ENCODE measurements at places on chromosomes 3 and 15. TPM values are rescaled to one million over a fixed set of nuclear protein-coding genes. Genes with fewer than 3 reads are reported as not detected.

Gene FEZF2
- total RNA-seq: not detected

Gene CGNL1
- total RNA-seq: 12.6 TPM

Gene KBTBD8
- 4.3 TPM for total RNA-seq

Gene A4GNT
- not detected for total RNA-seq

DNA sequence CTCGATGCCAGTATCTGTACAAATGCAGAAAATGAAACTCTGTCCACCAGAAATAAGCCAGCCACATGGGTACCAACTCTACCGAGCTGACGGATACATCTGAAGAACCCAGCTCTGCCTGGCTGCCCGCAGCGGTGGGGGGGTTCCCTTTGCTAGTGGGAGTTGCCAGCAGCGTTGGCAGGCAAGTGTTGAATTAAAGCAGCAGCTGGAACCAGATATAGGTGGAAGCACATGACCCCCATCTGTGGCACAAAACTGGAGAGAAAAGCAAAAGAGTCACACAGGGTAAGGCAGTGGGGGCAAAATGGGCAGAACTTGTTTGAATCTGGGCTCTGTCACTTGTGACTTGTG, 17.9 kb downstream of the CRYGS start:
- DNase-seq: no peak

GRCh38 chr3:94336046-94336753, 273.3 kb downstream of the NSUN3 start:
- no peak for DNase-seq

- DNase-seq: no peak
Observed at GRCh38 chr3:132380920-132381319, 36.4 kb upstream of the DNAJC13 start.

DNA sequence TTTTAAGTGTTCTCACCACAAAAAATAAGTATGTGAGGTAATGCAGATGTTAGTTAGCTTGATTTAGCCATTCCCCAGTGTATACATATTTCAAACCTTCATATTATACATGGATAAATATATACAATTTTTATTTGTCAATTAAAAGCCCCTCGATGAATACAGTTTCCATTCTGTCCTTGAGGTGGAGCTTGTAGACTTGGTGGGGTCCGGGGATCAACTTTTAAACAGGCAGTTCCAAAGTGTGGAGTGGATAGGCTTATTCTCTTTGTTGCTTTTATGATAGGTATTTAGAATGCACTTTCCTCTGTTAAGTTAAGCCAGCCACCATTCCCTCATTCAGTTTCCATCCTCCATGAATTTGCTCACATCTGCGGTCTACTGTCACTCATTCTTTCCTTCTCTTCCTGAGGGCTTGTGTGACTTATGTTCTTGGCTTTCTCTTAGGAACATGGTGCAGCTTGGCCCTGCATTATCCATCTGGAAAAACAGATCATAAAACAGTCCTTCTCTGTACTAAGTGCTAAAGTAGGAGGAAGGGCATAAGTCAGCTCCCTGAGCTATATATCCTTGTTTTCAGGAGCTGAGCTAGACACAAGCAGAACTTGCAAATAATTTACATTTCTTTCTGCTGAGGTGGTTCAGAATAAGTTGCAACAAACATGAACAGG, 149.1 kb downstream of the NFKBIZ start:
- DNase-seq: no peak

DNA sequence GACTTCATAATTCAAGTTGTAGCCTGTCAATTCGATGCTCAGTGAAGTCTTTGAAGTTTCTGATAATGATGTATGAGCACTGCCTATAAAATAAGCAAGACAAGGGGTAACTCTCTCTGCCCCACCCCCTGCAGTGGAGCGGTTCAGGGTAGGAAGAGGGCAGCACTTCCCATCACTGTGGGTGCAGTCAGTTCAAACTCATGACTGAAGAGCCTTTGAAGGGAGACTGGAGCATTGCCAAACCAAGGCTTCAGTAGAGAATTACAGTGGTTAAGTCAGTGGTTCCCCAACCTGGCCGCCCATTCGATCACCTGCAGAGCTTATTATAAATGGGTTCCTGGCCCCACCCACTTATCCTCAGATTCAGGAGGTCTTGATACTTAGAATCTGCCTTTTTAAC, 190.6 kb downstream of the SHQ1 start:
- no peak for DNase-seq

GRCh38 chr15:82184776-82185175, 77.8 kb downstream of the EFL1 start:
- no peak for DNase-seq

- no peak for DNase-seq
Observed at GRCh38 chr15:50925281-50925680, 16.8 kb downstream of the AP4E1 start.

- DNase-seq: no peak
Observed at GRCh38 chr15:23529891-23530290, 35.6 kb upstream of the MKRN3 start.

- DNase-seq: no peak
Observed at GRCh38 chr15:81088470-81089013, 45.5 kb upstream of the CFAP161 start.

- DNase-seq: no peak
Observed at GRCh38 chr3:183576487-183577107, 21.1 kb upstream of the KLHL6 start.

GRCh38 chr3:149977386-149977785, 6.7 kb upstream of the PFN2 start:
- DNase-seq: no peak

DNA sequence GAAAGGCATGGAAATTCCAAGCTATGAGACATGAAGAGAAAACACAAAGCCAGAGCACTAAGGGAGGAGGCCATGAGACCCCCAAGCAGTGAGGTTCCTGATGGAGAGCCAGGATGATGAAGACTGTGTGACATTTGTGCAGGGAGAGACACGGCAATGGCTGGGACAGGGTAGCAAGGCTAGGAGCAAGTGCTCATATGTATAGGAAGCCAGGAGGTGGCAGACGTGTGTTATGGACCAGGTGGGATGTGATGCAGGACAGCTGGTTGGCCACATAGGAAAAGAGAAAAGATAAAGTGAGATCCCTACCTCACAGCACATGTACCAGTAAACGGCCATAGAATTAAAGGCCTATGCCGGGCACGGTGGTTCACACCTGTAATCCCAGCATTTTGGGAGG, 112.7 kb downstream of the APBA2 start:
- no peak for DNase-seq

GRCh38 chr3:127777921-127778656, 44.2 kb downstream of the MGLL start:
- DNase-seq: no peak

GRCh38 chr3:123685780-123686179, 100.9 kb upstream of the HACD2 start:
- DNase-seq: no peak

DNA sequence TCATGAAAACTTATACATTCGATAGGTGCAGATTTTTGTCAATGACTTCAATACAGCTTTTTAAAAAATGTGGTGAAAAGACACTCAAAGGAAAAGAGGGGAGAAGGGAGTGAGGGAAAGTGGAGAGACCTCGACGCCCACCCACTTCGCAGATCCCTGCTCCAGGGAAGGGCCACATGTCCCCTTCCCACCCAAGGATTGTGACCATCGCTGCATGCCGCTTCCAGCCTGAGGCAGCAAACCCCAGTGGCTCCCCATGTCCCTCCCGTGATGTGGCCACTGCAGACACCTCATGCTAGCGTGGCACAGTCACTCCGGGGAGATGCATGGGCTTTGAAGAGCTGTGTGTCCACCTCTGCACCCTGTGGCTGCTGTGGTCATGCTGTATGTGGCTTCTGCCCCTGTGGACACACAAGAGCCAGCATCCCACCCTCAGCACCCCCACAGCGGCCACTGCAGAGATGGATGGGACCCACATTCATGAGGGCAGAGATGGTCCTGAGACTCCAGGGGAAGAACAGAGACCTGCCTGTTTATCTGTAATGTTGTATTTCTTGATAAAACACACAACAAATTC, 230.2 kb downstream of the OCA2 start:
- no peak for DNase-seq

DNA sequence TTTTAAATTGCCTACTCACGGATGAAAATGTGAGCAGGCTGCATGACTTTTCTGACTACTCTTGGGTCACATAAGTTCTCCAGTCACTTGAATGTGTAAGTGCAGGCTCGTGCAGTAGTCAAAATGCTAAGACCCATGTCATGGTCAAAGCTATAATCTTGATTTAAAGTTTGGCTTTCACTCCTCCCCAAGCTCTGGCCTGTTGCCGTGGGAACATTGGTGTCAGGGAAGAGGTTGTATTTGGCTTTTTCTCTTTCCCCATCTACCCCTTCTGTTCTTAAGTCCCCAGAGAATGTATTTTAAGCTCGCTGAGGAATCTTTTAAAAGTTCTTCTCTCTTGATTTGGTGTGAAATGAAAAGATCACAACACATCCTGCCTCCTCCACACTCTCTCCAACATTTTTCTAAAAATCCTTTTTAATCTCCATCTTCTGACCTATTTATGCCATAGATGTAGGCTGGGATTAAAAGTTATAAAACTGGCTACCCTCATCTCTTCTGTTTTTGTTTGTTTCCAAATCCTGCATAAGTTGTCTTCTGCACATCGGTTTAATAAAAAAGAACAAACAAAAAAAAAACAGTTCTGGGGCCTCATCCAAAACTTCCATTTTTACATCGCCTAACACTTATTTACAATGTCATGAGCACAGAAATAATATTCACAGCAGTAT, 61.4 kb upstream of the ADAMTSL3 start:
- no peak for DNase-seq

GRCh38 chr3:154956815-154957214, 123.3 kb upstream of the MME start:
- no peak for DNase-seq

All from ureter (tissue), 1 donor.